Caki2 (cell line): ENCODE measurements at places on chromosomes 6 and 20.

DNA sequence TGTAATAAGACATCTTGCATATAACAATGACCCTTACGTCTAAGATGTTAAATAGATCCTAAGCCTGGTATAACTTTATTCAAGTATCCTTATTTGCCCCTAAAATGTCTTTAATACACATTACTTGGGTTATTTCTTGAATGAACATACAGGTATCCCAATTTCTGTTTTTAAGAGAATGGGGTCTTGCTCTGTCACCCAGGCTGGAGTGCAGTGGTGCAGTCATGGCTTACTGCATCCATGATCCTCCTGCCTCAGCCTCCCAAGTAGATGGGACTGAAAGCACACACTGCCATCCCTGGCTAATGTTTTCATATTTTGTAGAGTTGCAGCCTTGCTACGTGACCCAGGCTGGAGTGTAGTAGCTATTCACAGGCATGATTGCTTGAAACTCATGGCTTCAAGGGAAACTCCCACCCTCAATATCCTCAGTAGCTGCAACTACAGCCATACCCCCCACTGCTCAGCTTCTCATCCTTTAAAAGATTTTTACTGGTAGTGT lies 10.4 kb upstream of the ZNFX1 start:
- DNase-seq, result no peak

DNA sequence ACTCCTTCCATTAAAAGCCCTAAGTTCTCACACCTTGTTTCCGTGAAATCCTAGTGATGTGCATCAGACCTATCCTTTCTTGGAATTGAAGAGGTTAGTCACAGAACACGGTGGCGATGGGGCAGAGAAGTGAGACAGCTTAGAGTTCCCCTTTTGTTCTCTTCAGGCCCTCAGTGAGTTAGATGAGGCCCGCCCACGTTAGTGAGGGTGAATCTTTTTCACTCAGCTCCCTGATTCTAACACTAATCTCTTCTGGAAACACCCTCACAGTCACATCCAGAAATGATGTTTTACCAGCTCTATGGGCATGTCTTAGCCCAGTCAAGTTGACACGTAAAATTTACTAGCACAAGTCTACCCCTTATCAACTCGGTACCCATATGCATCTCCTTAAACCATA lies 172.7 kb upstream of the NOX3 start:
- DNase-seq, result no peak

GRCh38 chr6:25916330-25916729 lies 14.2 kb downstream of the SLC17A2 start:
- no peak for DNase-seq

- no peak for DNase-seq
Measured at GRCh38 chr6:4728436-4728769, 47.8 kb upstream of the CDYL start.

DNA sequence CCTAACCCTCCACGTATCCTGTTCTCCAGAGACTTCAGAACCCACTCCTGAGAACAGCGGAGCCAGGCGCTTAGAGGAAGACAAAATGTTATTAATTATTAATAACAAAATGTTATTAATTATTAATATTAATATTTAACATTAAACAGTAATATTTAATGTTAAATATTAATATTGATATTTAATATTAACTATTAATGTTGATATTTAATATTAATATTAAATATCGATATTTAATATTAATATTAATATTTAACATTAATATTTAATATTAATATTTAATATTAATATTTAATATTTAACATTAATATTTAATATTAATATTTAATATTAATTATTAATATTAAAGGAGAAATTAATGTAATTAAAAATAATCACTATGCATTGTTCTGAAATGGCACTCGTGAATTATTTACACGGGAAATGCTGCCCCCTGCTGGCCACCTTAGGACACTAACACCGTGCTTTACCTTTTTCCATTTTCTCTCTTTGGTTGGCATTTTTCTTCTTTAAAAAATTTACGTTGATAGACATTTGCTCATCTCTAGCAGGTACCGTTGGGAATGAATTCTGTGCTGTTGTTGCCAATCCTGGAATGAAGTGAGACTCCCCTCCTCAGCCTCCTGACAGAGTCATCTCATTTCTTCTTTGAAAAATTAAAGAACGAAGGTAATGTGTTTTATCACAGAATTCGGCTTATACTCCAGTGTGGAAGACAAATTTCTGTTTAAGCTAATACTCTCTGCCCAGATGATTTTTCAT lies 7.5 kb upstream of the GGTLC1 start:
- no peak for DNase-seq

- no peak for DNase-seq
Measured at GRCh38 chr6:111534231-111534751, 51.3 kb upstream of the REV3L start.

- DNase-seq, result no peak
Measured at GRCh38 chr6:54097753-54098152, 13.5 kb upstream of the MLIP start.

GRCh38 chr6:104606361-104606760 lies 253.4 kb downstream of the HACE1 start:
- DNase-seq, result no peak

DNA sequence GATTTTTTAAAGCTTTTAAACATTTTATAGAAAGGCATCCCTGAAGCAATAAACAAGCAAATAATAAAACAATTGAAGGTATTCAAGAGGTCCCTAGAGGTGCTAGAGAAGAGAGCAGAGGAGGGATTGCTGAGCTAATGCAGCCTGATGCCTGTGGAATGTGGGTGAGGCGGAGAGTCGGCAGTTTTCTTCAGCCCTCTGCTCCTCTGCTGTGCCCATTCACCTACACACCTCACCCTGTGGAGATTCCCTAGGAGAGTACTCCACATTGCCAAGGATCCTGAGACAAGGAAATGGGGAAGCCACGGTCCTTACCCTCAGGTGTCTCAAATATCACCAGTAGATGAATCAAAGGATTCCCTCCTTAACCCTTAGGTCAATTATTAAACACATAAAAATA lies 199.8 kb upstream of the POU3F2 start:
- DNase-seq, result no peak

GRCh38 chr6:7522873-7523272 lies 18.6 kb upstream of the DSP start:
- DNase-seq, result no peak

GRCh38 chr20:57743450-57744095 lies 33.8 kb upstream of the PMEPA1 start:
- DNase-seq, result peak; percentile 51

GRCh38 chr6:11820821-11821220 lies 42.2 kb upstream of the ADTRP start:
- DNase-seq, result no peak

DNA sequence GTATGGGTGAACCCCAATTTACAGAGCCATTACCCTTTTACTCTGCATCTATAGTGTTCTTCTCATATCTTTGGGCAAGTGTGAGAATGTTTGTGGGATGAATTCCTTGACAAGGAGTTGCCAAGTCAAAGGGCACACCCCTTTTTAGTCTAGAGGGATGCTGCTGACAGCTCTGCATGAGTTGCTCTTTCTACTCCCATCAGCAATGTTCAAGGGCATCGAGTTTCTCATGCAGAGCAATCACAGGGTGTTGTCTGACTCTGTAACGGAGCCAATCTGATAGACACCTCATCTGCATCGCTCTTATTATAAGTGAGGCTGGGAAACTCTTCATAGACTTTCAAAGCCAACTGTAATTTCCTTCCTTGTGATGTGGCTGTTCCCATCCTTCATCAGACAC lies 77.4 kb downstream of the EDN3 start:
- no peak for DNase-seq

GRCh38 chr6:129852257-129852858 lies 8.8 kb downstream of the TMEM244 start:
- DNase-seq, result no peak

DNA sequence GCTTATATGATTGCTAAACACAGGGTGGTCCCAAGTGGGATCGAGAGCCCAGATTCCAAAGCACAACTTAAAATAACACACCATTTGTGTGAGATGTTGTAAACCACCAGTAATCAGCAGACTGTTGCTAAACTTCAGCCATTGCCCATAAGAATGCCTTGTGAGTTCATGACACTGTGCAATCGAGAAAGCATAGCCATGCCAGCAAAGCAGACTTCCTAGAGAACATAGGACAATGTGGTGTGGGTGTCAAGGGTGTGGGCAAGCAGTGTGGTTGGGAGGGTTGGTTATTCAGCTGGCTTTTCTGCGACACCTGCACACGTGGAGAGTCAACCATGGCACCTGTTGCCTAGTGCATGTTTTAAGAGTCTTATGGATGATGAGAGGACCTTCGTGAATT lies 16.1 kb upstream of the CALHM6 start:
- no peak for DNase-seq

GRCh38 chr6:18485660-18486435 lies 98.7 kb downstream of the RNF144B start:
- no peak for DNase-seq

DNA sequence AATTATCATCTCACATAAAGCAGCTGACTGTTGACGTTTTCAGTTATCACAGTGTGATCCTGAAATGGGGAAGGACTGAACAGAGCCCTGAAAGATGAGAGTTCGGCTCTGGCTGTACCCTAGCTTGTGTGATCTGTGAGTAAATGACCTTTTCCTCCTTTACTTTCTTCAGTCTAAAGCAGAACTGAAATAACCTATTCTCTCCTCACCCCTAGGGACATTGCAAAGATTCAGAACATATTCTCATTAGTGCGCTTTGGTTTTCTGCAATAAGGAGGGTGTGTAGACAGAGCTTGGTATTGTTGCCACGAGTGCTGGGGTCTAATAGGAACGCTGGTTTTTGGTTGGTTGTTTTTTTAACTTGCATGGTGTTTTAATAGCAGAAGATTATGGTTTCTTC lies 16.7 kb downstream of the FARS2 start:
- DNase-seq, result no peak

- DNase-seq, result no peak
Measured at GRCh38 chr20:20085071-20085470, 32.7 kb downstream of the CFAP61 start.

DNA sequence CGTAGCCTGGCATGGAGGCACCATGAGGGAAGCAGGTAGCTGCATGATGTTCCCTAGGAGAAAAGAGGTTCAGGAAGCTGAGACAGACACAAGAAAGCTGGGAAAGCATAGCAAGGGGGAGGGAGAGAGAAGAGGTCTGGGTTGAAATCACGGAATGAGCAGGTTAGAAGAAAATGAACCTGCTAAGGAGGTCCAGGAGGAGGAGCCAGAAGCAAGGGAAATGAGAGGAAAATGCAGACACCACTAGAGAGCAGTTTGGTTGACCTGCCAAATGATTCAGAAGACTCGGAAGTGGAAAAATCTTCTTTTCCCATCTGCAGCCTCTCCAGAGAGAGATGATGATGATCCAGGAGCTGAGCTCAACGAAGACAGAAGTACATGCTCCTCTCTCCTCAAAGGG lies 70.9 kb downstream of the VIP start:
- no peak for DNase-seq

DNA sequence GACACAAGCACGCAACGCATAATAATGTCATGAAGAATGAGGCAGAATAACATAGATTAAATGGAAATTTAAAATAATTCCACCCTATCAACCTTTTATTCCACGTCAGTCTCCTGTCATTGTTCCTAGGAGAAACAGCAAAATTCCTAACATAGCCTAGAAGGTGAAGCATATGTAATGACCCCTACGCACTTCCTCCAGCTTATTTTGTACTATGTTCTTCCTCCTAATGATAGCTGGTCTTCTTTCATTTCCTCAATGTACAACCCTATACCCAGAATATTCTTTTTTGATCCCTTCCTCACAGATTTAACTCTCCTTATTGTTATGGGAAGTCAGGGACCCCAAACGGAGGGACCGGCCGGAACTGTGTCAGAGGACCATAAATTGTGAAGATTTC lies 122.0 kb upstream of the CARMIL1 start:
- no peak for DNase-seq

DNA sequence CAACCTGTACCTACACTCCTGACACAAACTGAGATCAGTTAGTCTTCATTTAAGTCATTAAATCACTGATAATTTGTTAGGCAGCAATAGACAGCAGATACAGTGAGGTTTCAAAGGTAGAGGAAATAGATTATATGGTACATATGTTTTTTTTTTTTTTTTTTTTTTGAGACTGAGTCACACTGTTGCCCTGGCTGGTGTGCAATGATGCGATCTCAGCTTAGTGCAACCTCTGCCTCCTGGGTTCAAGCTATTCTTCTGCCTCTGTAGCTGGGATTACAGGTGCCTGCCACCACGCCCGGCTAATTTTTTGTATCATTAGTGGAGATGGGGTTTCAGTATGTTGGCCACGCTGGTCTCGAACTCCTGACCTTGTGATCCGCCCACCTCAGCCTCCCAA lies 38.2 kb upstream of the KIF13A start:
- peak; percentile 62 for DNase-seq

- no peak for DNase-seq
Measured at GRCh38 chr20:46903256-46903655, 8.6 kb downstream of the EYA2 start.

DNA sequence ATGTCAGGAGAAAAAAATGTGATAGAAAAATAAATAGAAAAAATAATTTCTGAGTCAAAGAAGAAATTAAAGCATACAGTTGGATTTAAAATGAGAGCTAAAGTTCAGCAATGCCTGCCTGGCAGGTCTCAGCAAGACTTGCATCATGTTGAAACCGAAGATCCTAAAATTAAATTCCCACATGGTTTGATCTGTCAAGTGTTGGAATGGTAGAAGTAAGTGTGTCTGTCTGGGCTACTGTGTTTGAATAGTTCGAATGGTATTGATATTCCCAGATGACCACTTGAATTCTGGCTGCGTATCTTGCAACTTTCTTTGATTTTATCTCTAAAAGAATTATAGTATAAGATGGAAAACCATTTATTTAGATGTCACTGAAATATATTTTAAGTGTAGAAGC lies 1349.6 kb downstream of the EPHA7 start:
- no peak for DNase-seq

- DNase-seq, result no peak
Measured at GRCh38 chr6:132021552-132022375, 70.6 kb upstream of the CCN2 start.

GRCh38 chr6:80304014-80304413 lies 197.5 kb downstream of the BCKDHB start:
- DNase-seq, result no peak

DNA sequence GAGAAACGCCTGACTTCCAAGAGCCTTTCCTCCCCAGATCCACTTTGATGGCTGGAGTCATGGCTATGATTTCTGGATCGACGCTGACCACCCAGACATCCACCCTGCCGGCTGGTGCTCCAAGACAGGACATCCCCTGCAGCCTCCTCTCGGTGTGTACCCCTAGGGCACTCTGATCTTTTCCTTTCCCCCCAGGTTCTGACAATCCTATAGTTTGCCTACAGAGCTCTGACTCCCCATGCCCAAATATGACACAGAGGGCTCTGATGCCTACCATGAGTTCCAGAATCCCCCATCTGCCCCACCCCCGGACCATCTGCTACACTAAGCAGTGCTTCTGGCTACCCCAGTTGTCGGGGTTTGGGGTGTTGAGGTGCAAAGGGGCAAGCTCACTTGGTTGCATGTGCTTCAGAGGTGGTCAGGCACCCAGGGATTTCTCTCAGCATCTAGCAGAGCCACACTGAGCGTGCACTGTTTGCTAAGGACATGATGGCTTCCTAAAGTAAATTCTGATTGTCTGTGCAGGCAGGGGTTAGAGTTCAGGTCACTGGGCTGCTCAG lies 24.0 kb upstream of the SGK2 start:
- DNase-seq, result no peak

- no peak for DNase-seq
Measured at GRCh38 chr6:40349901-40350746, 237.0 kb downstream of the LRFN2 start.
